ENCODE measurements at places on chromosomes 4 and X.

DNA sequence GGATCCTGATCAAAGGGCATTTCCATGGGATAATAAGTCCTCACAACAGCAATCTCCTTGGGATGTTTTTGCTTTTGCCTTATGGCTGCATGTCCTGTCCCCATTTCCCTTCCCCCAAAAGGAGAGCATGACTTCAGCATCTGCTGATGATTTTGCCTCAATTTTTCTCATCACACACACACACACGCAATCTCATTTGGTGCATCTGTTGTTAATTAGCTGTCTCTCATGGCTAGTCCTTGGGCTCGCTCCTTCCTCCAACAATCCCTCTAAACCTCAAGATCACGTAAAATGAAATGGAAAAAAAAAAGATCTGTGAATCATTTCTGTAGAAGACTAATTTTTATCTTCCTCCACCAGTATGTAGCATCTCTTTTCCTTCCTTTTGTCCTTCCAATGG lies 153.6 kb downstream of the RBMX2 start:
- DNase-seq, result no peak

DNA sequence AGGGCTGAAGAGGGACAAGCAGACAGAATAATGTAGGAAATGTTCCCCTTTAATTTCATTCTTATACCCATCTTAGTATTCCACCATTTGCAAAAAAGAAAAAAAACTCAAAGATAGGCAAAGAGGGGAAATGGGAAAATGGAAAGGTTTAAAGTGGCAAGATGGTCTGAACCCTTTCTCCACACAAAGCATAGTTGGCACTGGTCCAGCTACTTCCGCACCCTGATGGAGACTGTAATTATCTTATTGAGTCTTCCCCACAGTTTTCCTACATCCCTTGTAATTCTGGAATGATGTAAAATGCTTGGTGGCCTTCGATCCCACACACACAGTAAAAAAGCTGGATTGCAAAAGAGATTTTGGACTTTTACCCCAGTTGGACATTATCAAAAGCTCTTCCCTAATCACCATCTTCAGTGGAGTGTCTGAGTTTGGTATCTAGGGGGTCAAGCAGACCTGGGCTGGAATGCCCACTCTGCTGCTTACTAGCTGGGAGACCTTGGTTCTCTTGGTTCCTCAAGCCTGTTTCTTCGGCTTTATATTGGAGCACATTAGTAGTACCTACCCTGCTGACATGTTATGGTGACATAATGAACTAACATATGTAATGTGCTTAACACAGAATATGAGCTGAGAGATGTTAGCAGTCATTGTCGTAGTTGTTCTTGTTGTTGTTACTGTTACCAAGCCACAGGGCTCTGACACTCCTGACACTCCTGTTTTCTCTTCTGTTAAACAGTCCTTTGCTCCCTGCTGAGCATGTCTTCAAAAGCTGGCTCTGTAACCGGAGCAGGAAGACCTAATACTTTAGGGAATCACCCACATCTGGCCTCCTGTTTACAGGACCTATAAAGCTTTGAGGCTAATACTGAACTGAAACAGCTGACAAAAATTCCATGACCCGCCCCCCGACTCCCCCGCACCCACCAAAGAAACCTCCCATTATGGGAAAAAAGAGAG lies 4.7 kb downstream of the SRPX2 start:
- DNase-seq, result no peak

DNA sequence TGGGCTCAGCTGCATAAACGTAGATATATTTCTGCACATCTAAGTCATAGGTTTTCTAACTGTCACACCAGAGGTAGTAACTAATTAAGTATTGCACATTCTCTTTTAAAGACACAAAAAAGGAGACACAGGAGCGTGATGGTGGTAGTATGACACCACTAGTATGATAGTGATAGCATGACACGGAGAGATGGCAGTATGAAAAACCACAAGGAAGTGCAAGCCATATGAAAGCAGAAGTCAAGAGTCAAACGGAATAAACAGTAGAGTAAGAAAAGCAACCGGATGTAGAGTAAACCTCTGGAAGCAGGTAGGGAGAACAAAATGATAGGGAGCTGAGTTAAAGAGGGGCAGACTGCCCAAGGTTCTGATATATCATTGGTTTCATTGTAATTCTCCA lies 382.2 kb upstream of the INTU start:
- no peak for DNase-seq

- DNase-seq, result no peak
These were observed 228.8 kb downstream of the SHROOM3 start for GRCh38 chr4:76663824-76664223.

- peak; percentile 6 for DNase-seq
These were observed 54.7 kb downstream of the SMARCAD1 start for GRCh38 chr4:94262163-94263016.

GRCh38 chrX:120486786-120487185 lies 17.7 kb upstream of the LAMP2 start:
- no peak for DNase-seq

DNA sequence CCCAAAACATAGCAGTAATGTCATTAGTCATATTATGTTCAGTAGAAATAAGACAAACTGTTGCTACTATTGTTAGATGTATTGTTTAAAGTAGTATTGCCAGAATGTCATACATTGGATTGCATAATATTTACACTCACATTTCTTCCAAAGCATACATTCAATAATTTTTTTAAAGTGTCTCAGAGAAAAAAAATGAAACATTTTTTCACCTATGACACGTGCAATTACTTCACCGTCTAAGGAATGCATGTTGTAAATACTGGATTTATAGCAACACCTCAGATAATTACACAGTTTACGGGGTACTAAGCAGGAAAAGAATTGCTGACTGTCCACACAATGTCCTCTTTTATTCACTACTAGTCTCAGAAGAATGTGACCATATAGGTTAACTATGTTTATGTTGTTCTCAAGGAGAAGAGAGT lies 162.1 kb downstream of the PCDH18 start:
- no peak for DNase-seq

- DNase-seq, result no peak
These were observed 21.7 kb upstream of the TMEM33 start for GRCh38 chr4:41913509-41913908.

DNA sequence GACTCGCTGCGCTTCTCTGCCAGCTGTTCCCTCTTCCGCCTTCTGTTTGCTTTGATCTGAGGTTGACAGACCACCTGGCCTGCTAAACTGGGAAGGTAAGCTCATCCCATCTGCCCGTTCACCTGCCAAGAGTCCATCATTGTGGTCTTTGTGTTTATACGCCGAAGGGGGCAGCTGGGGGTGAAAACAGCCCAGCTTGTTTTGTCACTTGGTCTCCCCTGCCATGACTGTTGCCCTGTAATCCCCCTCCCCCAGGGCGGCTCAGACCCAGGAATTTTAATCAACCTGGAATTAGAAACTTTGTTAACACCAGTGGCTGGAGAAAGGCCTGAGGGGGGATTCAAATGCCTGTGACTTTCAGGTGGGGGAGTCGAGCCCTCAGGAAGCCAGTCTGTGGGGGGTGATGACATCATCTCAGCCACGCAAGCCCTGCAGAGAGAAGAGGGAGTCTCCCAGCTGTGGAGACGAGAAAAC lies 333.3 kb downstream of the BCOR start:
- DNase-seq, result no peak
